ENCODE measurements at places on chromosomes 4 and X.
A peak's percentile ranks its signal among the peaks of the same experiment; 100 is the strongest.

- no peak for DNase-seq
Observed at GRCh38 chr4:14910411-14910810, 91.9 kb upstream of the CPEB2 start.

GRCh38 chr4:81085291-81085690 is 54.8 kb downstream of the BMP3 start:
- no peak for DNase-seq

DNA sequence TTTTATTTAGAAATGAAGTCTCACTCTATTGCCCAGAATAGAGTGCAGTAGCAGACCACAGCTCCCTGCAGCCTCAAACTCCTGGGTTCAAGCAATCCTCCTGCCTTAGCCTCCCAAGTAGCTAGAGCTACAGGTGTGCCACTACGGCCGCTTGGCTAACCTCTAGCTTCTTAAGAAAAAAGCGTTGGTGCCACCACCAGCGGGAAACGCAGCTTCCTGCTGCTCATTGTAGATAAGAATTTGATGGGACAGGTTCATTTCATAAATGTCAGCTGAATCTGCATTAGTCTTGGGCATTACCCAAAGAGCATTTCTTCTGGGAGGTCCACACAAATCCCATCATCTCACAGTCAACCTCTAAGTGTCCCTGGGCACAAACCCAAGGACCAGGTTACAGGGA is 33.2 kb upstream of the NAP1L5 start:
- DNase-seq = no peak

DNA sequence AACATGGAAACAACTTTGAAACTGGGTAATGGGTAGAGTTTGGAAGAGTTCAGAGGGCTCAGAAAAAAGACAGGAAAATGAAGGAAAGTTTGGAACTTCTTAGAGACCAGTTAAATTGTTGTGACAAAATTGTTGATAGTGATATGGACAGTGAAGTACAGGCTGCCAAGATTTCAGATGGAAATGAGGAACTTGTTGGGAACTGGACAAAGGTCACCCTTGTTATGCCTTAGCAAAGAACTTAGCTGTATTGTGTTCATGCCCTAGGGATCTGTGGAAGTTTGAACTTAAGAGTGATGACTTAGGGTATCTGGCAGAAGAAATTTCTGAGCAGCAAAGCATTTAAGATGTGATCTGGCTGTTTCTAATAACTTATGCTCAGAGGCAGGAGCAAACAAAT is 5.1 kb upstream of the ARL13A start:
- no peak for DNase-seq

DNA sequence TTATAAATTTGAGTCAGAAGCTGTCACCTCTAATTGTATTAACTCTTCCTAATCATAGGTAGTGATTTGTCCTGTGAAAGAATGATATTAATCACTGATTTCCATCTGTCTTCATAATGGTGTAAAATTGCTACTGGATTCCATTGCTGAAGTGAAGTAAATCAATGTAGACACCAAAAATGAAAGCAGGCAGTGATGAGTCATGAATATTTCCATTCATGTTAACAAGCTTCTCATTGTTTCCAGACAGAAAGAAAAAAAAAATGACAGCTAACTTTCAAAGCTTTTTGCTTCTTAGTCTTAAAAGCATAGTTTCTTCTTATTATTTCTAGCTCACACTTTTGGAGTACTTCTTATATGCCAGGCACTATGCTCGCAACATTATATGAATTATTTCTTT is 21.5 kb downstream of the FAM114A1 start:
- DNase-seq = no peak

GRCh38 chr4:105392858-105393257 is 81.0 kb downstream of the PPA2 start:
- DNase-seq = no peak

GRCh38 chr4:81021981-81022380 is 8.5 kb upstream of the BMP3 start:
- DNase-seq = no peak

GRCh38 chr4:75545526-75545925 is 10.3 kb upstream of the ODAPH start:
- DNase-seq = no peak

GRCh38 chrX:40506201-40506985 is 74.4 kb upstream of the ATP6AP2 start:
- no peak for DNase-seq

- DNase-seq = no peak
Observed at GRCh38 chr4:131551306-131551705, 1597.8 kb upstream of the PCDH10 start.

- no peak for DNase-seq
Observed at GRCh38 chr4:5800496-5800895, 89.5 kb downstream of the EVC start.

DNA sequence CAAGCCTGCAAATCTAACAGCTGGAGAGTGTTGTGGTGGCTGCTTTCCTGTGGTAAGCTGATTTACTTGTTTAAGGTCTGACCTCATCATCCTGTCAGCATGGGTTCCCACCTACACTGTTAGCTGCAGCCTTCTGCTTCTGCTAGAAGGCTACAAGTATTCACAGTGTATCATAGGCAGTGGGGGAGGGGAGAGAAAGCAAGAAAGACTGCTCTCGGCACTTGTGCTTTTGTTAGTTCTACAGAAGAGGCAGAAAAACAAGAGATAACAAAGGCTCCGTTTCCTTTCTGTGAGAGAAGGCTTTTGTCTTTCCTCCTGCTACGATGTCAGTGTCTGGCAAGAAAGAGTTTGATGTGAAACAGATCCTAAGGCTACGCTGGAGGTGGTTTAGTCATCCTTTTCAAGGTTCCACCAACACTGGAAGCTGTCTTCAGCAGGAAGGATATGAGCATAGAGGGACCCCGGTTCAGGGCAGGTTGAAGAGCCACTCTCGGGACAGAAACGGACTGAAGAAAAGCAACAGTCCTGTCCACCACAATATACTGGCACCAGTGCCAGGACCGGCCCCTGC is at the start of gene KLHL4:
TSS of gene KLHL4 (plus strand) at position 232 of the 571 bp plus-strand sequence. CDS start at position 324, 92 bp downstream.
- DNase-seq = no peak

- no peak for DNase-seq
Observed at GRCh38 chr4:7281691-7282665, 89.6 kb downstream of the SORCS2 start.

- DNase-seq = no peak
Observed at GRCh38 chr4:126850286-126850685, 782.5 kb upstream of the INTU start.

GRCh38 chr4:39023059-39023458 is 9.2 kb downstream of the TMEM156 start:
- no peak for DNase-seq

DNA sequence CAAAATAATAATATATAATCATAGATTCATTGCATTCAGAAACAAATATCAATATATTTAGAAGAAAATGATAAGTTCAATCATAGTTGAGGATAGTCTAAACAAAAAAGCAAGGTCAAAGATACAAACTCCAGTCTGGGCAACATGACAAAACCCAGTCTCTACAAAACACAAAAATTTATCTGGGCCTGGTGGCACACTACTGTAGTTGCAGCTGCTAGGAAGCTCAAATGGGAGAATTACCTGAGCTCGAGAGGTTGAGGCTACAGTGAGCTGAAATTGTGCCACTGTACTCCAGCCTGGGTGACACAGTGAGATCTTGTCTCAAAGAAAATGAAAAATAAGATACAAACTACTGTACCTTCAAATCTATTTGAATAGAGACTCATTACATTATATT is 52.7 kb upstream of the ANXA10 start:
- no peak for DNase-seq

DNA sequence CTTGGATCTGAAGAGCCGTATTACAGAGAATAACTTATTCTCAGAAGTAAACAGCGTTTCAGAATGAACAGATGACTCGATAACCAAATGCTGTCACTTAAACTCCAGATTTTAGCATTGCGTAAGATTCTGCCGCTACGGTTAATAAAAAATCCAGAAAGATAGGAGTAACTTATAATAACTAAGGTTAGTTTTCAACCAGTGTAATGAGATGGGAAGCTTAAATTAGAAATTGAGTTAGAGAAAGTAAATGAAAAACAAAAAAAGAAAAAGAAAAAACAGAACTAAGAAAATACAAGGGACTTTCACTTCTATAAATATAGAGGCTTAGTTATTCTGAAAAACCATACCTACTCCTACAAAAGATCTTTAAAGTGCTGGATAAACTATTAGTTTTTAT is 13.1 kb upstream of the PARM1 start:
- no peak for DNase-seq

- no peak for DNase-seq
Observed at GRCh38 chr4:6499238-6499600, 26.8 kb upstream of the PPP2R2C start.

DNA sequence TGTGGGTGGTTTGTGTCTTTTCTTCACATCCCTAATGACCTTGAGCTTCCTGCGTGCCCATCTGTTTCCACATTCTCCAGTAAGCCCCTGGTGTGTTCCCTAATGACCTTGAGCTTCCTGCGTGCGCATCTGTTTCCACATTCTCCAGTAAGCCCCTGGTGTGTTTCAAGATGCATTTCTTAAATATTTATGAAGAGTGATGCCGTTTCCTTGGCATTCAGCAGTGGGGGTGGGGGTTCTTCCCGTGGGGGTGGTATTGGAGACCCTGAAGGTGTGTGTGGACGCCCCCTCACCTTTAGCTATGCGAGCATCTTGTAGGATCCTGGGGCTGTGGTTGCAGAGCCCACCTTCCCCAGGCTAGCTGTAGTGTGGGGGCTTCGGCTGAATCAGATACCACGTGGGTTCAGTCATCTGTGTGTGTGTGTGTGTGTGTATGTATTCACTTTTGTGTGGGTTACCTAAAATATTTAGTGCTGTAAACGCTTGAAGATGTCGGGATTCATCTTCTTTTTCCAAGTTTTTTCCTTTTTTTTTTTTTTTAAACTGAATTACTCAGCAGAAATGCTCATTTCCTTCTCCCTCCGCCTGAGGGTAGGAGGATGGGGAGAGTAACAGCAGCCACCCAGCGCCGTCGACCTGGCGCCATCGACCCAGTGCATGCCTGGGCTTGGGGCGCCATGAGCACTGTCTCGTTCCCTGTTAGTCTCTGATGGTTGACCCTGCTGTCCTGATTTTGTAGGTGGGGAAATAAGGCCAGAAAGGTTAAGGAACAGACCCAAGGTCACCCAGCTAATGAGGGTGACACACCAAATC is 9.9 kb downstream of the NSG1 start:
- no peak for DNase-seq

GRCh38 chr4:742096-742741 is 36.6 kb downstream of the PCGF3 start:
- no peak for DNase-seq

DNA sequence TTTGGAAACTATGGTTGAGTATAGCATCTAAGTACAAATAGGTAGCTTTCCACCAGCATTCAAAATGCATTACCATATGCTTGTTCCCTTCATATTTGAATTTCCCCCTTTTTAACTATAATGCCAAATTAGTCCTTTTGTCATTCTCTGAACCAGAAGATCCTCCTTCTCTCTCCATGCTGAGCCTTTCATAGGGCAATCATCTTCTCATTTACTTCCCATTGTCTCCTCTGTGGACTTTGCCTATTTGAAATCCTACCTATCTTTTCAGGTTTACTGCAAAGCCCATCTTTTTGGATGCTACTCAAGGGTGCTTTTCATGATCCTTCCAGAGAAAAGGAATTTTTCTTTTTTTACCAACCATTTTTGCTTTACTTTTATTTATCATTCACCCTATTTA is 54.7 kb downstream of the DKK2 start:
- DNase-seq = no peak

DNA sequence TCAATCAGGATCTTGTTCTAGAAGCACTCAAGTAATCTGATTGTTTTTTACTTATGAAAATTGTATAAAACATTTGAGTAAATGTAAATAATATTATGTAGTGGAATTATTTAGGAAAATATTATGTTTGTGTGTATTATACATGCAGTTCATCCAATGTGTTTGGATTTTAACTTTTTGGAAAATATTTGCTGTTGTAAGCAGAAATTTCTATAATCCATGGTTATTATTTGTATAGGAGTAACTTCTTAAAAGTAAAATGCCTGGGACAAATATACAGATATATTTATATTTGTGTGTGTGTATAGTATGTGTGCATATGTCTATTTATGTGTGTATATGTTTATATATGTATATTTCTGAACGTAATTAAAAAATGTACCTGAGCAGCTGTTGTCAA is 1394.6 kb upstream of the AGA start:
- no peak for DNase-seq

DNA sequence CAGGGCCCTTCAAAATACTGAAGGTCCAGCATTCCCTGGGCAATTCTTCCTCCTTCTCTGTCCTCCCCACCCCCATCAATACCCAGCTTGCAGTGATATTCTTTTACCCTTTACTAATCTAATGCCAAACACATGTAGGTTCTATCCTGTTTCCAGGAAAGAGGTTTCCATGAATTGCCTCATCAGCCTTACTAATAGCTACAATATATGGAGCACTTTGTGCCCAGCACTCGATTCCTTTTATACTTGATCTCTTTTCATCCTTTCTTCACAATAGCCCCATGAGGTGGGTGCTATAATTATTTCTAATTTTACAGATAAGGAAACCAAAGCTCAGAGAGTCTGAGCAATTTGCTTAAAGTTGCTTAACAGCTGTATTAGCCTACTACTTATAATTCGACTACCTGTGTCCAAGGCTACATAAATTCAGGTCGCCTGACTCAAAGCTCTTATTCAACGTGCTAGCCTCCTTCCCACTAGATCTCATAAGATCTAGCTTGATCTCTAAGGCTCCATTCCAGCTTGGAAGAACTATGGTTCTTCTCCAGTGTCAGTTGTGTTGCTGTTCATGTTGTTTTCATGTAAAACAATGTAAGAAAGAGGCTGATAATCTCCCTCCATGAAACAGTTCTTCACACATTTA is 229.6 kb upstream of the PGRMC2 start:
- no peak for DNase-seq

GRCh38 chr4:151291485-151291884 is 14.5 kb downstream of the PRSS48 start:
- DNase-seq = no peak

DNA sequence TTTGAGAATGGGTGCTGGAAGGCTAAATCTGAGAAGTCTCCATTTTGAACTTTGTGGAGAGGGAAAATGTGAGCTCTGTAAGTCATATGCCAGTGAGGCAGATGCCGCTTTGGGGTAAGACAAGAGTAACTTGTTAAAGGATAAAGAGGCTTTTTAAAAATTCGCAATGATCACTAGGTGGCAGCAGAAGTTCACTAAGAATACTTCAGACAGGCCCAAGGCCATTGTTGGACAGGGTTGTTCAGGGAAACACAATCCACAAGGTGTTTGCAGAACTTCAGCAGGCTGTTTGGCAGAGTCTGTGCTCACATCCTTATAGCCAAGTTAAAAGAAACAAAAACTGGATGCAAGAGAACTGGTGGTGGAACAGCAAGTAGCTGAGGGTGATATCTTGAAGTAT is 13.7 kb upstream of the PIGA start:
- no peak for DNase-seq

GRCh38 chr4:37715889-37716402 is 29.8 kb upstream of the RELL1 start:
- DNase-seq = peak; percentile 19
